ENCODE measurements at places on chromosomes 11 and 22. TPM values are rescaled to one million over a fixed set of nuclear protein-coding genes. Genes with fewer than 3 reads are reported as not detected.

MFNG gene
- total RNA-seq, result 338 TPM

IRAG1 gene
- not detected for total RNA-seq

GRCh38 chr11:84194696-84195095, 908.5 kb upstream of the CCDC90B start:
- no peaks in the 10 kb centered on the region for H3K27me3 ChIP-seq
- H3K4me1 ChIP-seq, result no peaks in the 10 kb centered on the region
- H3K4me3 ChIP-seq, result no peak overlapping the region
- no peak overlapping the region for H3K27ac ChIP-seq
- DNase-seq, result no peak

GRCh38 chr11:113977701-113978100, 2.8 kb downstream of the HTR3A start:
- H3K4me1 ChIP-seq, result no peaks in the 10 kb centered on the region
- H3K27me3 ChIP-seq, result peaks cover 4% of the 10 kb centered on the region
- no peaks in the 10 kb centered on the region for H3K36me3 ChIP-seq
- no peak for DNase-seq
- H3K27ac ChIP-seq, result no peak overlapping the region
